ENCODE measurements at places on chromosomes 16 and 17.

- DNase-seq, result no peak
These were observed 55.2 kb downstream of the PRMT7 start for GRCh38 chr16:68366062-68366461.

DNA sequence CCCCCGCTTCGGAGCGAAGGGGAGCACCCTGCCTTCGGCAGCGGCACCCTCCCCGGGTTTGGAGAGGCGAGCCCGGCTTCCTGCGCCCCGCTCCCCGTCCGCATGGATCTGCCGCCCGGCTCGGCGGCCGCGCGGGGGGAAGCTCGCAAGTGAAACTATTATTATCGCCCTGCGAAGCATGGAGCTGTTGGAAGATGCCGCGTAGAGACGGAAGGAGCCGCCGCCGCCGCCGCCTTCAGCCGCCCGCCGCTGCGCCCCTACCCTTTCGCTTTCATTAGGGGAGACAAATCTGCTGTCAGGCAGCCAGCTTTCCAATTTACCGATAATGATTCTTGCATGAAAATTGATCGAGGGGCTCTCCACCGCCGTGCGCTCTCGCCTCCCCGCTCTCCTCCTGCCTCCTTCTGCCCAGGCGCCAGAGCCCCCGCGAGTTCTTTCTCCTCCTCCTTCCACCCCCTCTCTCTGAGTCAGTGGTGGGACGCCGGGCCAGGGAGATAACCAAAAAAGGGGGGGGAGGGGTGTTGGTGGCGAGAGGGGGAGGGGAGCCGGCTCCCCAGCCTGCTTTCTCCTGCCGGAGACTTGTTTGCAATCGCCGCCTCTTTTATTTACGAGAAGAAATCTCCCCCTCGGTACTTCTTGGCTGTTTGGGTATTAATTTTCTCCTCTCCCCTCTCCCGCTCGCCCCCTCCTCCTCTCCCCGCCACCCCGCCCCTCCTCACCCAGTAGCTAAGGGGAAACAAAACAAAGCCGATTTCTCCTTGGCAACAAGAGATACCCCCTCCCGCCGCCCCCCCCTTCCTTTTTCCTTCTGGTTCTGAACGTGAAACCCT, 58.0 kb upstream of the GSE1 start:
- DNase-seq, result peak; percentile 46

DNA sequence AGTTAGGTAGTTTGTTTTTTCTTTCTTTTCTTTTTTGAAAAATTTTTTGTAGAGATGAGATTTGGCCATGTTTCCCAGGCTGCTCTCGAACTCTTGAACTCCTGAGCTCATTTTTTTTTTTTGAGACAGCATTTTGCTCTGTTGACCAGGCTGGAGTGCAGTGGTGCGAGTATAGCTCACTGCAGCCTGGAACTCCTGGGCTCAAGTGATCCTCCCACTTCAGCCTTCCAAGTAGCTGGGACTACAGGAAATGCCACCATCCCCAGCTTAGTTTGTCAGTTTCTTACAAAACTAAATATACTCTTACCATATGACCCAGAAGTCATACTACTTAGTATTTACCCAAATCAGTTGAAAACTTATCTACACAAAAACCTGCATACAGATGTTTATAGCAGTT, 14.4 kb upstream of the FBXO47 start:
- no peak for DNase-seq

- DNase-seq, result no peak
These were observed 181.5 kb downstream of the ZNF423 start for GRCh38 chr16:49674351-49674851.

GRCh38 chr16:17947637-17948036, 388.9 kb downstream of the NPIPA8 start:
- no peak for DNase-seq

- DNase-seq, result no peak
These were observed 48.9 kb downstream of the SLFN5 start for GRCh38 chr17:35291802-35292201.

DNA sequence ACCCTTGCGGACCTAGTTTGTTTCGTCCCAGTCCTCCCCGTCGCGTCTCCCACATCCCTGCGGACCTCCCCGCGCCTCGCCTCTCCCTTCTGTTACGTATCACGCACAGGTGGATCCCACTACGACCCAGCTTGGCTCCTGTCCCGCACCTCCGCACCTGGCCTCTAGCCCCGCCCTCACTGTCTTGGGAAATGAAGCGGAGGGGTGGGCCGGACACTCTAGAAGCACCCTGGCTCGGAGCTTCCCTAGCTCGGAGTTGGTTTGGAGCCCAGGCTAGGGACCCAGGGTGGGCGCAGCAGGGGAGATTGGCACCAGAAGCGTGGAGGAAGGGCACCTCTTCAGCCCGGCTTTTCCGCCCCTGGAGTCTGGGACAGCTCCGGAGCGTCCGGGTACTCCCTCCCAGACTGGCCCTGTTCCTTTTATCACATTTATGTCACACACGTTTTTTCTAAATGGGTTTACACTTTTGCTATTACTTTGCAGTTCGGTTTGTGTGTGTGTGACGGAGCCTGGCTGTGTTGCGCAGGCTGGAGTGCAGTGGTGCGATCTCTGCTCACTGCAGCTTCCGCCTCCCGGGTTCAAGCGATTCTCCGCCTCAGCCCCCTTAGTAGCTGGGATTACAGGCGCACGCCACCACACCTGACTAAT, 1.4 kb upstream of the CEMP1 start:
- no peak for DNase-seq
